ENCODE measurements at places on chromosomes 7 and 10.
A peak's percentile ranks its signal among the peaks of the same experiment; 100 is the strongest.

DNA sequence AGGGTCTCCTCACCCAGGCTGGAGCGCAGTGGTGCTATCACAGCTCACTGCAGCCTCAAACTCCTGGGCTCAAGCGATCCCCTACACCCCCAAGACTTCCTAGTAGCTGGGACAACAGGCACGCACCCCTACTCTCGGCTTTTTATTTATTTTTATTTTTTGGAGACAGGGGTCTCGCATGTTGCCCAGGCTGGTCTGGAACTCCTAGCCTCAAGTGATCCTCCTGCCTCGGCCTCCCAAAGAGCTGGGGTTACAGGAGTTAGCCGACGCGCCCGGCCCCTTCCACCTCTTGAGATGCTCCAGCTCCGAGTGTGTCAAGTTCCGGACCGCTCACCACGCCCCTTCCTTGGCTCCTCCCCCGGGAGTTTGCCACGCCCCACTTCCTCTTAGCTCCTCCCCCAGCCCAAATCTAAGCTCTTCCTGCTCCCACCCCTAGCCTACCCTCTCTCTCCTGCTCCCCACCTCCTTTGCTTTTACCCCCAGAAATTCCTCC lies 6.3 kb downstream of the NAT16 start:
- peak; percentile 63 for DNase-seq

DNA sequence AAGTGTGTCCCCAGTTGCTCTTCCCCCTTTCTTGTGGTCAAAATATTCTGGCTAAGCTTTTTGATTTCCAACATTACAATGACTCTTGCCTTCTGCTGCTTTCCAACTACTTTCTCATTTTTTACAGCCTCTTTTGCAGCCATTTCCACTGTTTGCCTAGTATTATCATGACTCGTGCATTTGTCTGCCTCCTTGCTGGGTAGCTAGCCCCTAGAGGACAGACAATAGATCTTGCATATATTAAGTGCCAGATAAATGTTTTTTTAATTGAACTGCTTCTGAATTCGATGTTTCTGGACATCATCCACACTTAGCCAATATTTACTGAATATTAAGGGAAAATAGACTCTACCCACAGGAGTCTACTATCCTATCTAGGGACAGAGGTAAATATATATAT lies 124.5 kb downstream of the POU6F2 start:
- DNase-seq, result no peak

DNA sequence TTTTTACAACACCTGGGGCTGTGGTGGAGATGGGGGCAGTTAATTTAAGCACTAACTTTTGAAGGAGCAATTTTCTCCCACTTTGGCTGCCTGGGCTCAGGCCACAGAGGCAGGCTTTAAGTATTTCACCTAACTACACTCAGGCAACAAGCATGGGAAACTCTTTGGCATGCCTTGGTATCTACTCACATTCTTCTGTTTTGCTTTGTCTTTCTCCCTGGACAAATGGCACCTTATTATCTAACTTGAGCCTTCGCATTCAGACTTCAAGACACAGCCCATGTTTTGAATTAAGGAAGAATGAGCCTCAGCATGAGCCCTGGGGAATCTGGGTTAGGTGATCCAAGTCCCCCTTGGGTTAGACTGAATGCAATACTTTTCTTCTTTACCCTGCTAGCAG lies 31.8 kb upstream of the BMPER start:
- DNase-seq, result no peak

DNA sequence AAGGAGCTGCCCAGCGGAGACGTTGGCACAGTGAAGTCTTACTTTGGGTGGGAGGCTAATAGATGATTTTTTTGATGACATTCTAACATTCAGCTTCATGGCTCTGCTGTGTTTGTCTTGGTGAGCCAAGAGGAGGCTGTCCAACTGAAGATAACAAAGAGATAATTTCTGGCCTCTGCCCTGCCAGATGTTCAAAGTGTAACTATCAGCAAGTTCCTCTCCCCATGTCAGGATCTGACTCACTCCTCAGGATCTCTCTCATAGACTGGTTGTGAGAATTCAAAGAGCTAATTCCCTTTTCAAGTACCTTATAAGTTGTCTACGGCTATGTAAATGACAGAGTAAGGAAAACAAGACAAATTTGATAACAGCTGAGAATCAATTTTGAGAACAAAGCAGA lies 1340.9 kb downstream of the XPNPEP1 start:
- DNase-seq, result no peak

GRCh38 chr7:19508124-19508523 lies 200.7 kb downstream of the POLR1F start:
- DNase-seq, result no peak
